Caki2 (cell line): ENCODE measurements at places on chromosomes 11 and 22. TPM values are rescaled to one million over a fixed set of nuclear protein-coding genes. Genes with fewer than 3 reads are reported as not detected.
A peak's percentile ranks its signal among the peaks of the same experiment; 100 is the strongest.

GRCh38 chr11:37352485-37352884 lies 754.4 kb upstream of the RAG2 start:
- DNase-seq, result no peak

The SPINDOC gene
- total RNA-seq, result 22.5 and 29.0 TPM in 2 replicates

- DNase-seq, result no peak
Measured at GRCh38 chr11:35185696-35186095, 46.7 kb downstream of the CD44 start.

DNA sequence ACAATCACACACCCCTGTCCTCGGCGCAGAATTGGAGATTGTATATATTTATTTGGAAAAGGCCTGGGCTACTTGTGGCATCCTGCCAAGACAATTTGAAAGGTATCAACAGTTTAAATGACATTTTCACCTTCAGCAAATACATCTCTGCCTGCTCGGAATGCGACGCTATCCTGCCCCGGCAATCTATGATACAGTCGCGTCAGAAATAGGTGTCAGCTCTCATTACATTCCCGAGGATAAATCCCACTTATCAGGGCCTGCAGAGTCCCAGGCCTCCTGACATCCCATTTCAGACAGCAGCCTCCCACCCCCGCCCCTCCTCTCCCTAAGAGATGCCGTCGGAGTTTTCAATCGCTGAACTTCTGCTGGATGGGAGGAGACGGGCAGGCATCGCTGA lies 114.7 kb downstream of the BRD1 start:
- DNase-seq, result no peak

- DNase-seq, result no peak
Measured at GRCh38 chr11:8040261-8040920, 40.6 kb upstream of the TUB start.

- no peak for DNase-seq
Measured at GRCh38 chr11:88330826-88331428, 6.6 kb downstream of the CTSC start.

The KRTAP5-8 gene
- total RNA-seq, result not detected in 2 replicates

DNA sequence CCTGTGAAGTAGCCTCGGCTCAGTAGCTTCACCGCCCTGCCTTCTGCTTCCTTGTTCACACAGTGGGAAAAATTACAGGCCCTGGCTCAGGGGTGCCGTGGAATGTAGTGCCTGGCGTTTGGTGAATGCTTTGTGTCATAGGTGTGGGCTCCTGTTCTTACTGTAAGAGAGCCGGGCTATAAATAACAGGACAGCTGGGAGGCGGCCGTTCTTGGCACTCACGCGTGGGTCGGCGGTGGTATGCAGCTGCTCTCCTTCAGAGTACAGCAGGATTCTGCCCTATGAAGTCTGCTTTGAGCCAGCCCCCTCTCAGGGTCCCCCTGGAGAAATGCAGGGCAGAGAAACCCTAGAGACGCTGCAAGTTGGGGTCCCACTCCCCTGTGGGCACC lies 84.2 kb downstream of the CTTN start:
- DNase-seq, result no peak

The BBOX1 gene
- not detected in 2 replicates for total RNA-seq

- peak; percentile 69 for DNase-seq
Measured at GRCh38 chr11:96014217-96014616, 90.3 kb upstream of the MTMR2 start.

GRCh38 chr22:19289475-19290161 lies 1.9 kb downstream of the CLTCL1 start:
- no peak for DNase-seq
